ENCODE measurements at places on chromosomes 13 and 19. TPM values are rescaled to one million over a fixed set of nuclear protein-coding genes. Genes with fewer than 3 reads are reported as not detected.
A peak's percentile ranks its signal among the peaks of the same experiment; 100 is the strongest.

DNA sequence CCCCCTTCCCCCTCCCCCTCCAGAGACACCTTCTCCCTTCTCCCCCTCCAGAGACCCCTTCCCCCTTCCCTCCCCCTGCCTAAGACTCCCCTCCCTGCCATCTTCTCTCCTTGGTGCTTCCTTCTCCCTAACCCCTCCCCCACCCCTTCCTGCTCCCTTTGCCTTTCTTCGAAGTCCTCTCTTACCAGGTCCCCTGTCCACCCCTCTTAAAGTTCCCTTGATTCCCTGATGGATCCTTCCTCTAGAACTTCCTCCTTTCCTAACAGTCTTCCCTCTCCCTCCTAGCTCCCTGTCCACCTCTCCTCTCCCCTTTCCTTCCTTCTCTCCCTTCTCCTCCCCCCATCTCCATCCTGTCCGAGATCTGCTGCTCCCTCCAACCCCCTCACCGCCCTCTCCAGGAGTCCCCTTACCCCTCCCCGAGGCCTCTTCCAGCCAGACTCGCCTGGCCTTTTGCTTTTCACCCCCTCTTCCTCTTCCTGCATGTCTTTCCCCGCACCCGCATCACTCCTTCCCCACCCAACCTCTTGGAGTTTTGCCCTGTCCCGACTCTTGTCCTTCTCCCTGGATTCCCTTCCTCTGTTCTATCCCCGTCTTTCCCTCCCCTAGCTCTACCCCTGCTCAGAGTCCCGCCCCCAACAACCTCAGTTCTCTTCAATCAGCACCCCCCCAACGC, 3.1 kb downstream of the TNFSF9 start:
- peaks cover 33% of the 10 kb centered on the region for H3K4me1 ChIP-seq
- H3K27me3 ChIP-seq, result no peaks in the 10 kb centered on the region
- DNase-seq, result no peak
- no peaks in the 10 kb centered on the region for H3K36me3 ChIP-seq

- peaks cover 9% of the 10 kb centered on the region for H3K36me3 ChIP-seq
- H3K4me3 ChIP-seq, result no peak overlapping the region
- no peak overlapping the region for H3K27ac ChIP-seq
- H3K27me3 ChIP-seq, result no peaks in the 10 kb centered on the region
- DNase-seq, result no peak
These were observed 103.1 kb downstream of the STK24 start for GRCh38 chr13:98473788-98474144.

- no peak overlapping the region for H3K4me3 ChIP-seq
- no peaks in the 10 kb centered on the region for H3K36me3 ChIP-seq
- H3K27ac ChIP-seq, result no peak overlapping the region
- peaks cover 7% of the 10 kb centered on the region for H3K4me1 ChIP-seq
- no peaks in the 10 kb centered on the region for H3K27me3 ChIP-seq
These were observed 5.1 kb upstream of the DHDH start for GRCh38 chr19:48928164-48929025.

GRCh38 chr19:15498156-15498858, 10.0 kb upstream of the CYP4F22 start:
- no peak for DNase-seq
- no peak overlapping the region for H3K4me3 ChIP-seq
- H3K4me1 ChIP-seq, result no peaks in the 10 kb centered on the region
- H3K36me3 ChIP-seq, result no peaks in the 10 kb centered on the region
- no peak overlapping the region for H3K27ac ChIP-seq

DNA sequence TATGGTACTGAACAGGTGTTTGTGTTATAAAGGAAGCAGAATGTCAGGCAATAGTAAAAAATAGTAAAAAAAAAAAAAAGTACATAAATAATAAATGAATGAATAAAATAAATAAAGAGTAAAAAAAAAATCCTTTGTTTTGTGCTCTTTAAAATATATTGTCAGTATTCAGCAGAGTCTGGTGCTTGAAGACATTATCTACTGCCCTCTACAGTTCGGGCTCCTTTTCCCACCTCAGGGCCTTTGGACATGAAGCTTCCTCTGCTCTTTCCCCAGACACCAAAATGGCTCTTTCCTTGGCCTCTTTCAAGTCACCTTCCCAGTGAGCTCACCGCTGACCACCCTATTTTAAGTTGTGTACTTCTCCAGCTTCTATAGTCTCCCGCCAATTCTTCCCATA, 137.5 kb downstream of the TNFRSF19 start:
- H3K36me3 ChIP-seq, result no peaks in the 10 kb centered on the region
- DNase-seq, result no peak
- no peak overlapping the region for H3K27ac ChIP-seq
- no peaks in the 10 kb centered on the region for H3K27me3 ChIP-seq

DNA sequence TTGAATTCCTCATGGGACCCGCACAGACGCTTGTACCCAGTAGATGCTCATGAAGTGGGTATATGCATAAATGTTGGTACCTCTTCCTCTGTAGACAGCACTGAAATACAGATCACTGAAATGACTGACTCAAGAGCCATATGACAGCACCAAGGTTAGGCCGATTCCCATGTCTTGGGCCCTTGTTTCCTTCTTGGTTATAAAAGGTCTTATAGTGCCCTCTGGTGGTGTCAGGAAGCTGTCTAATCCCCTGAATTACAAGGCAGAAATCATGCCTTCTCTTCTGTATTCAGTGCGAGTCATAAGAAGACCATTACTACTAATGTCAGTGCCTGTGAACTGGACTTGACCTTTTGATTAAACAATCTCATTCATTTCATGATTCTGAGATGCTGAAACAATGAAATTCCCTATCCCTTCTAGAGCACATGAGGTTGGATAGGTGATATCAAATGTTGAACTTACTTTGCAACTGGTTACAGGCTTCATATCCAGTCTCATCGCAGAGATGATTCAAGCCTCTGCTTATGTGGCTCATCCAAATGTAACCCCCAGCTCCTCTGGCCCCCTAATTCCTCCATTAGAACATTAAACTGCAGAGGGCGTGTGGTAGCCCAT, 59.7 kb downstream of the SPATA13 start:
- no peak overlapping the region for H3K27ac ChIP-seq
- H3K27me3 ChIP-seq, result no peaks in the 10 kb centered on the region
- no peaks in the 10 kb centered on the region for H3K36me3 ChIP-seq
- peaks cover 26% of the 10 kb centered on the region for H3K4me1 ChIP-seq

GRCh38 chr13:43574605-43575004, 212.2 kb downstream of the ENOX1 start:
- H3K27me3 ChIP-seq, result no peaks in the 10 kb centered on the region
- no peak overlapping the region for H3K4me3 ChIP-seq
- H3K36me3 ChIP-seq, result no peaks in the 10 kb centered on the region
- peaks cover 35% of the 10 kb centered on the region for H3K4me1 ChIP-seq

- H3K4me1 ChIP-seq, result peaks cover 49% of the 10 kb centered on the region
- no peaks in the 10 kb centered on the region for H3K27me3 ChIP-seq
- H3K4me3 ChIP-seq, result no peak overlapping the region
- no peak for DNase-seq
- H3K36me3 ChIP-seq, result no peaks in the 10 kb centered on the region
- peak overlapping the region; percentile 60 for H3K27ac ChIP-seq
These were observed 220.1 kb upstream of the SERP2 start for GRCh38 chr13:44153496-44153895.

DNA sequence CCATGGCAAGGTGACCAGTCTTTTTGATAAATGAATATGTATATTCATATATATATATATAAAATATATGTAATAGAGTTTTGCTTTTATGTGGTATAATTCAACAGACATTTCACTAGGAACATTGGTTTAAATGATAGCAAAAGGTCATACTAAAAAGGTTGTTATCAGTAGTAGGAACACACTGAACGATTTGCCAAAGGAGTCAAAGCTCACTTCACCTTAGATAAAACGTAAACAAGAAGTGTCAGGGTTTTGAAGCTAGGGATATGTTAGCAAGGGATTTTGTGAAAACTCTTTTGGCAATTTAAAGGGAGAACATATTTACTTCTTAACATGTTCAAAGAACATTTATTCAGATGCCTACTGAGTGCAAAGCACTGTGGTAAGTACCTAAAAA, 8.0 kb upstream of the HS6ST3 start:
- no peaks in the 10 kb centered on the region for H3K27me3 ChIP-seq
- no peaks in the 10 kb centered on the region for H3K4me1 ChIP-seq
- no peaks in the 10 kb centered on the region for H3K36me3 ChIP-seq
- H3K27ac ChIP-seq, result no peak overlapping the region
- H3K4me3 ChIP-seq, result no peak overlapping the region
- no peak for DNase-seq

Gene ZNF610
- 2.9 TPM for total RNA-seq

Gene CBLC
- total RNA-seq, result 0.50 TPM

Gene LAIR2
- total RNA-seq, result not detected

Gene ZNF471
- 8.6 TPM for total RNA-seq

Gene ZFP28
- total RNA-seq, result 20.2 TPM
